ENCODE measurements at places on chromosomes 11 and 22. TPM values are rescaled to one million over a fixed set of nuclear protein-coding genes. Genes with fewer than 3 reads are reported as not detected.

Gene NAA40
- total RNA-seq, result 12.5 TPM

Gene LIF
- total RNA-seq, result 25.4 TPM

Gene ATG2A
- 10.7 TPM for total RNA-seq

GRCh38 chr11:79208126-79208525, 232.7 kb downstream of the TENM4 start:
- DNase-seq, result no peak

- no peak for DNase-seq
These were observed 1295.9 kb downstream of the JRKL start for GRCh38 chr11:97685695-97686094.
